ENCODE measurements at places on chromosomes 12 and 14.

DNA sequence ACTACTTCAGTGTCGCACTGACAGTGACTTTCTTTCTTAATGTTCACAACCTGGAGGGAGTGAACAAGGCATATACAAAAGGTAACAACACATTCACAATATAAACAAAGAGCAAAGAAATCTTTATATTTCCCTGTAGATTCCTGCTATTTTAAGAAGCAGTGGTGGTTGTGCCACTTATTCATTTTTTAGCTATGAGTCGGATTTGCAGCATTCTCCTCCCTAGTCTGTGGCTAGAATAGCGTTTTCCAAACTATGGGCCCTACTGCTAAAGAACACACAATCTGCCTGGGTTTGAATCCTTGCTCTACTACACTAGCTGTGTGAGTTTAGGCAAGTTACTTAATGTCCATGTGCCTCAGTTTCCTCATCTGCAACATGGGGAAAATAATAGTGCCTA lies 18.6 kb upstream of the MDM1 start:
- DNase-seq, result no peak

- DNase-seq, result no peak
Observed at GRCh38 chr14:23863836-23864235, 89.7 kb upstream of the DHRS4 start.

- DNase-seq, result peak; percentile 89
Observed at GRCh38 chr14:92585981-92586937, 72.7 kb downstream of the RIN3 start.

- no peak for DNase-seq
Observed at GRCh38 chr12:129727100-129727499, 176.7 kb downstream of the TMEM132D start.

GRCh38 chr12:10205220-10205807 lies 7.4 kb upstream of the GABARAPL1 start:
- no peak for DNase-seq

- DNase-seq, result no peak
Observed at GRCh38 chr12:16449459-16449858, 102.0 kb downstream of the MGST1 start.

GRCh38 chr14:37201724-37202123 lies 4.0 kb downstream of the MIPOL1 start:
- no peak for DNase-seq

GRCh38 chr12:58731096-58731495 lies 189.2 kb downstream of the LRIG3 start:
- no peak for DNase-seq

DNA sequence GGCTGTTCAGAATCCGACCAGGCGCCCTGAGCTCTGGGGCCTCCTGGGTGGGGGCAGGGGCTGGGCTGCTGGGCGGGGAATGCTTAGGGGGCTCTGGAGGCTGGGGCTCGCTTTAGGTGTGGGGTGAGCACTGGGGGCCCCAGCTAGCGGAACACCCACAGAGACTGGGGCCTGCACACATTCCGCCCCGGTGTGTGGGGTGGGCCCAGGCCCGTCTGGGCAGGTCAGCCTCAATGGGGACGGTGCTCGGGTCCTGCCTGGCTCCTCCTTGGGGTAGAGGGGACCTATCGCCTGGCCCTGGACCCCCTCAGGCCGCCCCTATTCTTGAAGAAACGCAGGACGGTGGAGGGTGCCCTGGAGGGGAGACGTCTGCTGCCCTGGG lies 364.8 kb downstream of the TMEM121 start:
- DNase-seq, result no peak
